ENCODE measurements at places on chromosomes 11 and 22. TPM values are rescaled to one million over a fixed set of nuclear protein-coding genes. Genes with fewer than 3 reads are reported as not detected.

- no peak for DNase-seq
Measured at GRCh38 chr22:20258584-20259326, 9.4 kb downstream of the RTN4R start.

DNA sequence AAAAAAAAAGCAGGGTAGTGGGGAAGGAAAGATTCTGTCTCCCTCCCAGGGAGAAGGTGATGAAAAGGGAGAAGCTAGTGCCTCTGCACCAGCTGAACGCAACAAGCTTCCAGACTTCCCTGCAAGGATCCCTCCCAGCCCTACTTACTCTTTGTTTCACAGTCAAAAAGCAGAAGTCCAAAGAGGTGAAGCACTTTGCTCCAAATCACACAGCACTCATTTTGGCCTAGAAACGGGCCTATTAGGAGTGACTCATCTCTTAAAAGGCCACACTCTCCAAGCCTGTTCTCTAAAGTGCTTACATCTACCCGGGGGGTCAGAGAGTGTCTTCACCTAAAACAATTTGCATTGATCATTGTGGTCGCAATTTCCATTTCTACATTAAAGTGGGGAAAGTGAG is 17.7 kb upstream of the GRK3 start:
- no peak for DNase-seq

- DNase-seq: peak; percentile 36
Measured at GRCh38 chr11:128518493-128519207, 68.7 kb downstream of the ETS1 start.

- DNase-seq: peak; percentile 29
Measured at GRCh38 chr11:67408437-67409200, 4.7 kb downstream of the TBC1D10C start.

GRCh38 chr11:31813391-31814175 is 2.5 kb upstream of the PAX6 start:
- no peak for DNase-seq

- no peak for DNase-seq
Measured at GRCh38 chr11:86809561-86809960, 9.2 kb downstream of the PRSS23 start.

- DNase-seq: peak; percentile 64
Measured at GRCh38 chr11:17894929-17895658, 117.8 kb downstream of the SERGEF start.

GRCh38 chr11:36240801-36241200 is 48.4 kb downstream of the COMMD9 start:
- DNase-seq: no peak

DNA sequence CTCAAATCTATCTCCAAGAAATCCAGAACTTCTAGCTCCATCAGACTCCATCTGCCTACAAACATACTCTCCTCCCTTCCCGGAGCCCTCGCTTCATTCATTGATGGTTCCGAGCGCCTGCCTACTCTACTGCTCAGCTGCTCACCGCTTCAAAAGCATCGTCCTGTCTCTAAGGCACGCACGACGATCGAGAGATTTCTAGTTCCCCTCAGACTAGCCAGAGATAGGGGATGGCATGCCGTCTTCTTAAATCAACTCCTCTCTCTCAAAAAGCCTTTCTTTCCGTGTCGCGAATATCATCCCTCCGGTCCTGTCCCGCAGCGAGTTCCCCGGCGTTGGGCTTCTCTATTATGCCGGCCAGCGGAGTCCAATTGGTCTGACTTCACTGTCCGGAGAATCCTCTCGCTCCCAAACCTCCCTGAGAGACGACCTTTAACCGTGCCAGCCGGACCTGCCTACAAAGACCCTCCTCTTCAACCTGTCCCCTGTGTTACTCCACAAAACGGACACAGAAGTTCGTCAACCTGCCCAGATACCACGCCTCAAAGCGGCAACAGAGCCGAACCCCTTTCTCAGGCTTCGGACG is 592 bp downstream of the EEF1G start:
- DNase-seq: no peak

- DNase-seq: no peak
Measured at GRCh38 chr11:69383372-69384250, 89.7 kb downstream of the MYEOV start.

DNA sequence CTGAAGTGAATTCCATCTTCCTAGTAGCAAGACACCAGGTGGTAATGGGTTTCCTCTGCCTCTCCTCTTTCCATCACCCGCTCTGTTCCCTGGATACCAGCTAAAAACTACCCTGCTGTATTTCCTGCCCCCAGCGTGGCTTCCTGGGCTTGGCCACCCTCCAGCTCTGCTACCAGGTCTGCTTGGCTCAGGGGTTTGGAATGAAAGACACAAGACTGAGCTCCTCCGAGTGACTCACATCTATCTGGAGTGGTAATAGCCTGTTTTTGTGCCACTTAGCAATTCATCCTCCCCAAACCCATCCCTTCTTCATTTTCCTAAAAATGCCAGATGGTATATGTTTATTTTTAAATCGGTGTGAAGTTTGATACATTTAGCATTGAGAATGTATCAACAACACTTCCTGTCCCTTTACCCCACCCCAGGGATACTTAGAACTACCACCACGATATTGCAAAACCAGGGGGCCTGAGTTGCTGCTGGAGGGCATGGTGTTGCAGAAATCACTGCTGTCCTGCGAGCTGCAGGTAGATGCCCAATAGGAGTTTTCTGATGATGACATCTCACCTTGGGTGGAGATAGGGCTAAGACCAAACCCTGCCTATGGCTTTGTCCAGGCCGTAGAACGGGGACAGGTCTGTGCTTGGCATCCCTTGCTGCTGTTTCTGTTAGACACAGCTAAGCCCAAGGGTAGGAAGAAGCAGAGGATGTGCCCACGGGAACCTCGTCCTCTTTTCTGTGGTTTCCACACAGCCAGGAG is 7.5 kb upstream of the MICAL3 start:
- peak; percentile 49 for DNase-seq

DNA sequence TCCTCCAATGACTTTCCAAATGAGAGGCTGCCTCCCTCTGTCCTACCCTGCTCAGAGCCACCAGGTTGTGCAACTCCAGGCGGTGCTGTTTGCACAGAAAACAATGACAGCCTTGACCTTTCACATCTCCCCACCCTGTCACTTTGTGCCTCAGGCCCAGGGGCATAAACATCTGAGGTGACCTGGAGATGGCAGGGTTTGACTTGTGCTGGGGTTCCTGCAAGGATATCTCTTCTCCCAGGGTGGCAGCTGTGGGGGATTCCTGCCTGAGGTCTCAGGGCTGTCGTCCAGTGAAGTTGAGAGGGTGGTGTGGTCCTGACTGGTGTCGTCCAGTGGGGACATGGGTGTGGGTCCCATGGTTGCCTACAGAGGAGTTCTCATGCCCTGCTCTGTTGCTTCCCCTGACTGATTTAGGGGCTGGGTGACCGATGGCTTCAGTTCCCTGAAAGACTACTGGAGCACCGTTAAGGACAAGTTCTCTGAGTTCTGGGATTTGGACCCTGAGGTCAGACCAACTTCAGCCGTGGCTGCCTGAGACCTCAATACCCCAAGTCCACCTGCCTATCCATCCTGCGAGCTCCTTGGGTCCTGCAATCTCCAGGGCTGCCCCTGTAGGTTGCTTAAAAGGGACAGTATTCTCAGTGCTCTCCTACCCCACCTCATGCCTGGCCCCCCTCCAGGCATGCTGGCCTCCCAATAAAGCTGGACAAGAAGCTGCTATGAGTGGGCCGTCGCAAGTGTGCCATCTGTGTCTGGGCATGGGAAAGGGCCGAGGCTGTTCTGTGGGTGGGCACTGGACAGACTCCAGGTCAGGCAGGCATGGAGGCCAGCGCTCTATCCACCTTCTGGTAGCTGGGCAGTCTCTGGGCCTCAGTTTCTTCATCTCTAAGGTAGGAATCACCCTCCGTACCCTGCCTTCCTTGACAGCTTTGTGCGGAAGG is 2.9 kb downstream of the APOC3 start:
- no peak for DNase-seq

DNA sequence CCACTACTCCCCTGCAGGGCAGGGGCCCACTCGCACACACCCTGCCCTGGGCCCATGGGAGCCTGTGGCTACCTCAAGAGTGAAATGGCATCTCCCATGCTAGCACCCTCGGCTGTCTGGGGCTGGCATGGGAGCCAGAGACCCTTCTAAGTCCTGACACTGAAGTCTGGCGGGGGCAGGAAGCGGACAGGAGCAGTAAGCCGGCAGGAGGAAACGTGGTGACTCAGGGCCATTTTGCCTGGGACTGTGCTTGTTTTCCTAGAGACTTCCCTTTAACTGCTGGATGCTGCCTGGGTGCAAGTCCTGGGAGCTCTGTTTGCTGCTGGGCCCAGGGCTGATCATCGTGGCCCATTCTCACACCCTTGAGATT is 16.8 kb downstream of the RELT start:
- DNase-seq: peak; percentile 3

DNA sequence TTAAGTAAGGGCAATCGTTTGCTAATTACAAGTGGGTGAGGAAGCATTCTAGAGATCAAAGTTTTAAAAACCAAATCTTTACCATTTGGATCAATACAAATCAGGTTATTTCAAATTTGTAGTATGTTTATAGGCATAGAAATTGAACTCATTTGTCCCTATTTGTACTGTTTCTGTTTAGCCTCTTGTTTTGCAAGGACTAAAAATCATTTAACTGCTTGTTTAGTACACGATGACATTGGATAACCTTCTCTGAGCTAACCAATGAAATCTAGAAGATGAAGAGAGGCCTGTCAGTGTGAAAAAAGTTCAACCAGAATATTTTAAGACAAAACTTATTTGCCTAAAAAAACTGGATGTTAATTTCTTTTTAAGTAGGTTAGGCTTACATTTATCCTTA is 40.0 kb downstream of the ZC3H12C start:
- DNase-seq: no peak

DNA sequence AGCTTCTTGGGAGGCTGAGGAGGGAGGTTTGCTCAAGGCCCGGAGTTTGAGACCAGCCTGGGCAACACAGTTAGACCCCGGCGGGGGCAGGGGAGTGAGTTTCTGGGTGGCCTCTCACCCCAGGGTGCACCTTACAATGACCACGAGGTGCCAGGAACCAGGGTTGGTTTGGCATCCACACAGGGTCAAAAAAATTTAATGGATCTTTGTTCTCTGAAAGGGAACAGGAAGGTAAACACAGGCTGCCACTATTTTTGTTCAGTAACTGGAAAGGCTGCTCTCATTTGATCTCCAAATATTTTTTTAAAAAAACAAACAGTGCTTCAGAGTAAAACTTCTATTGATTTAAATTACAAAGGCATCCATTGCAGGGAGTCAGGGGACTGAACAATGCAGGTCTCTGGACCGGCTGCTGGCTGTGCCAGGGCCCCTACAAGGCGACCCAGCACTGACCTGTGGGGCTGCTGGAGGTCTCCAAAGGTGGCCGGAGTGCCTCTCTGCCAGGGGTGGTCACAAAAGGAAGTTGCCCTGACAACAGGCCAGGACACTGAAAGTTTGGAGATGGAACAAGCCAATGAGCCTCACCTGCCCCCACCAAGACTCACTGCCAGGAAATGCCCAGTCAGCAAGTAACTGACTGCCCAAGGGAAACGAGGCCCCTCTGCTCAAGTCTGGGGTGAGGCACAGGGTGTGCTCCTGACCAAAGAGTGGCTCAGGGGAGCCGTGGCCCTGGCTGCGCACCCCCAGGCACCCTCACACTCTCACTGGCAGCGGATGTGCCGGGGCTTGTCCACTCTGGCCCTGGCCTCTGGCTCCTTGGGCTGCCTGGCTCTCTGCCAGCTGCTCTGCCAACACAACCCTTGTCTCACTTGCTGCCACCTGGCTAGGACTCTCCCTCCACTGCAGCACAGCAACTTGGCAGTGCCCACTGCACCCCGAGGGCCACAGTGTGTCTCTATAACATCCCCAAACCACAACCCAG is 51.8 kb downstream of the ARFGAP3 start:
- peak; percentile 82 for DNase-seq

DNA sequence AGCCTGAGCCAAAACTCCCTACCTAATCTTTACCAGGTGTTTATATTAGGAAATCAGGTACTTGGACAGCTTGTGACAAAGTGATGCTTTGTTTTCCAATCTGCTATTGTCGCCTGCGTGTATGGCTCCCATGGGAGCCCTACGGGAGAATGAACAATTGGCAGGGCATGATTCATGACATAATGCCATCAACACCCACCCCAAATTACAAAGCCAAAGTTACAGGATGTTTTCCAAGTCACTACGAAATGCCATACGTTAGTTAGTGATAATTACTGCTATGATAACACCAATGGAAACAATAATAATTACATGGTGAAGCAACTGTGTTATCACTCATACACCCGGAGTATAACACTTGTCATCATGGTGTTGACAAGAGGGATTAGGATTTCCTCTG is 226.4 kb downstream of the FAM181B start:
- no peak for DNase-seq

DNA sequence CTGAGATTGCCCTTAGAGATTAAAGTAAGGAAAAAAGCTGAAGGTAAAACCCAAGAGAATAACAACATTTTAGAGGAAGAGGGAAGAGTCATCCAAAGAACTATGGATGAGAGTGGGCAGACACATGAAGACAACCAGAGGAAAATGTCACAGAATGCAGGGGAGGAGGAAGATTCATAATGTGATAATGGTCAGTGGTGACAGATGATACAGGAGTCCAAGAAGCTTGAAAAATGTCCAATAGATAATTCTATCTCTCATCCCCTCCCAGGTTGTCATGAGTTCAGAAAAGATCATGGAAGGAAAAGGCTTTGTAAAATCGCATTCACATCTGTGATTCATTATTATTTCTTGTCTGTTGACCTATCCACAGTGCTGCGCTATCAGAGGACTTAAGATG is 282.3 kb upstream of the CCDC90B start:
- no peak for DNase-seq

DNA sequence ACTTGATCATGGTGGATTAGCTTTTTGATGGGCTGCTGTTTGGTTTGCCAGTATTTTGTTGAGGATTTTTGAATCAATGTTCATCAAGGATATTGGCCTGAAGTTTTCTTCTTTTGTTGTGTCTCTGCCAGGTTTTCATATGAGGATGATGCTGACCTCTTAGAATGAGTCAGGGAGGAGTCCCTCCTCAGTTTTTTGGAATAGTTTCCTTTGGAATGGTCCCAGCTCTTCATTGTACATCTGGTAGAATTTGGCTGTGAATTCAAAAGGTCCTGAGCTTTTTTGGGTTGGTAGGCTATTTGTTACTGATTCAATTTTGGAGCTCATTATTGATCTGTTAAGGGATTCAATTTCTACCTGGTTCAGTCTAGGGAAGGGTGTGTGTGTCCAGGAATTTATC is 78.1 kb downstream of the CTSC start:
- no peak for DNase-seq

GRCh38 chr11:65381716-65382032 is 772 bp downstream of the SLC25A45 start:
- peak; percentile 56 for DNase-seq

Gene MB
- total RNA-seq: 17,299 TPM

Gene NUP160
- total RNA-seq: 13.8 TPM

Gene CRYBB2
- total RNA-seq: not detected

Gene IGSF9B
- total RNA-seq: 34.5 TPM

Gene PHLDA2
- 0.99 TPM for total RNA-seq

Gene DRICH1
- total RNA-seq: not detected

Gene ST14
- total RNA-seq: 2.1 TPM

Gene NRXN2
- total RNA-seq: 0.97 TPM

Gene SLC25A1
- total RNA-seq: 27.8 TPM
